GM23248 (cell line): ENCODE measurements at places on chromosomes 3 and 15. TPM values are rescaled to one million over a fixed set of nuclear protein-coding genes. Genes with fewer than 3 reads are reported as not detected.
A peak's percentile ranks its signal among the peaks of the same experiment; 100 is the strongest.

DNA sequence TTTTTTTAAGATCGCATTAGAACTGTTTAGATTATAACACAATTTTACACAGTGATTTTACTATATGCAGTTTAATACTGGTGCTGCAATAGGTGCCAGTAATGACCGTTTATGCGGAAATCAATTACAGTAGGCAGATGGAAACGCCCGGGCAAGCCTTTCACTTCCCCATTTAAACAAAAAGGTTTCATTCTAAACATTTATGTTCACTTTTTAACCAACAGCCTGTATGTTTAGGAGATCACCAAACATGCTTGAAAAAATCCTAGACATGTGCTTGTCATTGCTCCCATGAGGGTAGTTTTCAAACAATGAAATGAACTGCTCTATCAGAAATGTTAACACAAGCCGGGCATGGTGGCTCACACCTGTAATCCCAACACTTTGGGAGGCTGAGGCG is 2.7 kb downstream of the BNIP2 start:
- H3K36me3 ChIP-seq: peaks cover 18% of the 10 kb centered on the region
- DNase-seq: no peak
- peak overlapping the region; percentile 38 for H3K27ac ChIP-seq

Gene EPB42
- total RNA-seq: not detected in 2 replicates

- H3K4me3 ChIP-seq: no peak overlapping the region
- H3K4me1 ChIP-seq: no peaks in the 10 kb centered on the region
- H3K27ac ChIP-seq: no peak overlapping the region
- peak; percentile 43 for DNase-seq
- H3K36me3 ChIP-seq: peaks cover 3% of the 10 kb centered on the region; the same call in 1 of the 2 replicates
- H3K27me3 ChIP-seq: no peaks in the 10 kb centered on the region
These were observed 40.3 kb upstream of the PARL start for GRCh38 chr3:183924956-183925355.

GRCh38 chr3:100957261-100957986 is 35.8 kb downstream of the ABI3BP start:
- H3K36me3 ChIP-seq: no peaks in the 10 kb centered on the region
- H3K27me3 ChIP-seq: no peaks in the 10 kb centered on the region
- H3K4me3 ChIP-seq: no peak overlapping the region

DNA sequence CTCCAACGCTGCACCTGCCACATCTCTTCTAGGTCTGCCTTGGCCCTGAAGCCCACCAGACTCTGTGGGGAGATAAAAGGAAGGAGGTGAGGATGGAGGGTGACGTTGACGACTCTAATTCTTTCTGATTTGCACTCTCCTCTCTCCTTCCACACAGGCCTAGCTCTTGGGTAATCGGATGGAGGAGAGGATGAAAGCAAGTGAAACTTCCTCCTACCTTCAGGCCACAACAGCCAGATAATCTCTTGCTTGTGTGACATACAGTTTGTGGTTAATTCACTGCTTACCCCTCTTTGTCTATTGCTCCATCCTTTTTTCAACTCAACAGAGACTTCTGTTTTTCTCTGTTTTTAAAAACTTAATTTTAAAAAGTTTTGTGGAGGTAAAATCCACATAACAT is 208.1 kb downstream of the SV2B start:
- no peak for DNase-seq
- no peaks in the 10 kb centered on the region for H3K4me1 ChIP-seq
- no peak overlapping the region for H3K27ac ChIP-seq
